ENCODE measurements at places on chromosomes 16 and 17.

- DNase-seq: no peak
Observed at GRCh38 chr16:88610909-88611812, 27.2 kb upstream of the IL17C start.

DNA sequence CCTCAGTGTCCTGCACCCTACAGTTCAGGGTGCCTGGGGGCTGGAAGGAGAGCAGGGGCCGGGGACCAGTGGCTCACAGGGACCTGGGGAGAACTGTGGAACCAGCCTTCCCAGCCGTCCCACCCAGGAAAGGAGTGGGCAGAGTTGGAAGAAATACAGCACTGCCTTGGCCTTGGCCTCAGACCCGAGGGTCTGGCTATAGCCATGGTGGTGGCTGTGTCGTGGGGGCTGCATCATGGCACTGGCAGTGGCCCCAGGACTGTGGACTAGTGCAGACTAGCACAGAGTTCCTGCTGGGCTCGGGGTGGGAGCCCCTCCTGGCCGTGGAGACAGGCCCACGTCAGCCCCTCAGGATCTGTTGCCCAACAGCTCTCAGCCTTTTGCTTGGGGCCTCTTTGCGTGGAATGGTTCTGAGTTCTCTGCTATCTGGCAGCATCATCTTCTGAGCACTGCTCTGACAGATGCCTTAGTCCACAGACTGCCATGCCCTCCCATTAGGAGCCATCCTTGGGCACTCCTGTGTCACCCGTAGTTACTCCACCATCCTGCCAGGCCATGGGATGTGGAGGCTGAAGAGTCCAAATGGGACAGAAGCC is 12.6 kb upstream of the DNASE1 start:
- no peak for DNase-seq

DNA sequence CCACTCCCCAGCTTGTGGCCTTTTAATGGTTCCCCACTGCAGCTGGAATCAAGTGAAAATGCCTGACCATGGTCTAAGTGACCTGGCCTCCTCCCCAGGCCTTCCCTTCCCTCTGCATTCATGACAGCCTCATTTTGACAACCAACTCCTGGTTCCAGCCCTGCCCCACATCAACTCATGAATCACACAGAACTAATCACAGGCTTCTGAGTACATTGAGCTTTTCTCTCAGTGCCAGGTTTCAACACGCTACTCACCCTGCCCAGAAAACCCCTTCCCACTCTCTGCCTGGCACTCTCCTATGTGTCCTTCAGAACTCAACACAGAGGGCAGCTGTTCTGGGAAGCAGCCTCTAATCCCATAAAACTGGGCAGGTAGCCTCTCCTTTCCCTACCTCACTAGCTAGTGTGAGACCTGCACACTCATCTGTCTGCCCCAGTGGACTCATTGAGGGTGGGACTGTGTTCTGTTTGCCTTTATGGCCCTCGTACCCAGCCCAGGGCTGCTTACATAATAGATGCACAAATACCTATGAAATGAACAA is 313.6 kb downstream of the GRIN2A start:
- DNase-seq: no peak

DNA sequence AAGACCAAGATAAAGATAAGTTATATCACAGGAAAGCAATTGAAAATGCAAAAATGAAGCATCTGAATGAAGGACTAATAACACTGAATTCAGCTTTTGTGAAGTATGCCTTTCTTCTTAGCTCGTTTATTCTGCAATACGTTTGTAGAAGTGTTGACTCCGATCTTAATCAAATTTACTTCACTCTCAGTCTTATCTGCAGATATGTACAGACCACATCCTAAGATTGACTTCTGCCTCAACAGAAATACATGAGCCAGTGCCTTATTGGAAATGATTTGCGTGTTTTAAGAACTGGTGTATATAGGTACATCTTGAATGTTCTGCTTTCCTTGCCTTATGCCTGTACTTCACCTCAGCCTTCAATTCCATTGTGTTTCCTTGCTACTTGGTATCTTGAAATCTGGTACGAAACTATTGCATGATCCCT is 1.3 kb downstream of the ATF7IP2 start:
- no peak for DNase-seq

GRCh38 chr17:37614391-37614790 is 5.2 kb upstream of the SYNRG start:
- DNase-seq: no peak

GRCh38 chr16:50428116-50428515 is 59.3 kb upstream of the BRD7 start:
- no peak for DNase-seq

DNA sequence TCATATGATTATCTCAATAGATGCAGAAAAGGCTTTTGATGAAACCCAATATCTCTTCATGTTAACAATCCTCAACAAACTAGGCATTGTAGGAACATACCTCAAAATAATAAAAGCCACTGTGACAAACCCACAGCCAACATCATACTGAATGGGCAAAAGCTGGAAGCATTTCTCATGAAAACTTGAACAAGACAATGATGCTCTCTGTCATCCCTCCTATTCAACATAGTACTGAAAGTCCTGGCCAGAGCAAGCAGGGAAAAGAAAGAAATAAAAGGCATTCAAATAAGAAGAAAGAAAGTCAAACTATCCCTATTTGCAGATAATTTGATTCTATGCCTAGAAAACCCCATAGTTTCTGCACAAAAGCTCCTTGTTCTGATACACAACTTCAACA is 999.2 kb upstream of the GOT2 start:
- DNase-seq: no peak

GRCh38 chr16:57749101-57749692 is 13.6 kb downstream of the KATNB1 start:
- DNase-seq: no peak

DNA sequence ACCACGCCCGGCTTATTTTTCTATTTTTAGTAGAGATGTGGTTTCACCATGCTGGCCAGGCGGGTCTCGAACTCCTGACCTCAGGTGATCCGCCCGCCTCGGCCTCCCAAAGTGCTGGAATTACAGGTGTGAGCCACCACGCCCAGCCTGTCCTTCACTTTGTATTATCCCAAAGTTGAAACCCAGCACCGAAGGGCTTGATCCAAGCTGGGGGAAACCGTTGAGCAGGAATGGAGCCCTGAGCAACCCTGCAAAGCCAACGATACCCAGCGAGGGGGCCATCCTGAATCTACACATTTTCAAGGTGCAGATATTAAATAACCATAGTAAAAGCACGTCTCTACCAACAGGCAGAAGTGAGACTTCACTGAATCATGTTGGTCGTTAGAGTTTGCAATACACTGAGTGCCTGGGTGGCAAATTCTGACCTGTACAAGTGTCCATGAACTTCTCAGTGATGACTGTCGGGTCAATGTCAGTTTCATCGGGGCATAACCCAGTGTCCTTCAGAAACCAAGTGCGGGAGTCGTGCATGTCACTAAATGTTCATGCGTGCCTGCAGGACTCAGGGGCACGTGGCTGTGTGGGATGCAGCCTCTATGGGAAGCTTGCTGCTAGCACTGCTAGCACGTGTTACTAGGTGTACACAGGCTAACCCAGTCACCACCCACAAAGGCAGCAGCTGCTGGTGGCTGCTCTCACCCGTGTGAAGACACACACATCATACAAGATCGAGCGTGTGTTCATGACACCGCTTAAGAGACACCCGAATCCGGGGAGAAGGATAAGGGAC is 10.5 kb upstream of the RBFOX3 start:
- DNase-seq: no peak

DNA sequence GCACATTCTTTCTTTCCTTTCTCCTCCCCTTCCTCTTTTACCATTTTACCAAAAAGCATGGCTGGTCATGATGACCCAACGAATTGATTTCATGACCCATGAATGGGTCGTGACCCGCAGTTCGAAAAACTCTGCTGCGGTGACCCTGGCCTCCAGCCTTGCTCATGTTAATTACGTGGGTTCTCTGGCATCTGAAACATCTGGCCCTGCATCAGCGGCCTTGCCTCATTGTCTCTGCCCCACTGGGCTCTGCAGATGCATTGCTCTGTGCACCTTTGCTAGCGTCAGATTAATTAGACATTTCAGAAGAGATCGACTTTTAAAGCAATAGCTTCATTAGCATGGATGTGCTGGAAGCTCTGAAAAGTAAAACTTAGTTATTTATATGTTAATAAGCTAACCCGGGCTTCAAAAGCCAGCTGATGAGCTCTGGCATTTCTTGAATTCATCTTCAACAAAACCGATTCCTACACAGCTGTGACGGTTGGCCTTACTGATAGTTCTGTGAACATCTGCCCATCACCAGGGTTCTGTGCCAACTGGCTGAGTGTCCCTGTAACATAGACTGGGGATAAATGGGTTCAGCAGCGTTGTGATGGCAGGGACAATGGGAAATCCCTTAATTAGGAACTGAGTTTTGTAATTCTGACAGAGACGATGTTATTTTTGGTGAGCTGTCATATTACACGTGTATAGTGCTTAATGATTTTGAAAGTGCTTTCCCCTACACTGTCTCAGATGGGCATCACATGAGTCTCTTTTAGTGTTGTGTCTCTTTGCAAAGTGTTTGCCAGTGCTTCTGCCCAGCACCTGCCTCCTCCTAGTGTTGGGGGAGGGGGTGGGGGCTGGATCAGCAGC is 225.9 kb upstream of the EEF2KMT start:
- no peak for DNase-seq

DNA sequence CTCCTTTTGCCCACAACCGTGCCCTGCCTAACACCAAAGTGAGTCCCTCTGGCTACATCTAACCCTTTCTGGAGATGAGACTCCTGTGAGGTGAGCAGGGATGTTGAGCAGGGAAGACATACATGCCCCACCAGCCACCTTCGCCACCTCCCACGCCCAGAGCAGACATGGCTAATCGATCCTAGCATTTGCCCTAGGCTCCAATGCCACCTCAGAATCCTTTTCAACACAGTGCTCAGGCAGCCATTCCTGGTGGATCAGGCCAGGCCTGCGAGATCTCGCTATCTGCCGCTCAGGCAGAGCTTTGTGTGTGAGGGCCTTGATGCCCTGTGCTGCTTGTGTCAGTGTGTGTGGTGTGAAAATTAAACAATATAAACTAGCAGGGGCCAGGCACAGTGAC is 21.0 kb downstream of the SCGB1C2 start:
- DNase-seq: no peak

DNA sequence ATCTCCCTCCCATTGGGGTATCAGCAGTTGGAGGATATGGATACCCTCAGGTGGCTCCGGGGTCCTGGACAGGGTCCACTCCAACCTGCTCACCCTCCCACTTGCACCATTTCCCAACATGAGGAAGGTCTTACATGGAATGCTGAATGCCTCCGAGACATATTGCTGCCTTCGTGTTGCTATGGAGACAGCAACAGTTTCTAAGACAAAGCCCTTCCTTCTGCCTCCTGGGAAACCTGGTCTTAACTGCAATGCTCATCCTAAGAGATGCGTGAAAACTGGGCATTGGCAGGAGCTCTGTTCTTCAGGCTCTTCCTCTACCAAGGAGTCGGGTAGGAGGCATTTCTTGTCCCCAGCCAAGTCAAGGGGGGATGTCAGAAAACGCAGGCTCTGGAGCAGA is 45.2 kb downstream of the ST3GAL2 start:
- DNase-seq: no peak

GRCh38 chr17:80802626-80803450 is 188.8 kb upstream of the CHMP6 start:
- no peak for DNase-seq
